ENCODE measurements at places on chromosomes 1 and 21. TPM values are rescaled to one million over a fixed set of nuclear protein-coding genes. Genes with fewer than 3 reads are reported as not detected.

IL10 gene
- total RNA-seq, result 0.76 TPM

SPRR2E gene
- not detected for total RNA-seq

LGR6 gene
- total RNA-seq, result 0.13 TPM

BRINP3 gene
- not detected for total RNA-seq

GPR25 gene
- total RNA-seq, result 18.3 TPM

DNASE2B gene
- total RNA-seq, result not detected

PIGR gene
- total RNA-seq, result not detected

TSEN15 gene
- total RNA-seq, result 19.6 TPM

USF1 gene
- total RNA-seq, result 85.4 TPM

PRKAA2 gene
- total RNA-seq, result not detected

- peak overlapping the region; percentile 100 for H3K27ac ChIP-seq
- H3K36me3 ChIP-seq, result peaks cover 5% of the 10 kb centered on the region
- H3K27me3 ChIP-seq, result no peaks in the 10 kb centered on the region
Measured at GRCh38 chr1:26784886-26785285, 2.9 kb upstream of the PIGV start.

- H3K27me3 ChIP-seq, result peaks cover 38% of the 10 kb centered on the region
- DNase-seq, result no peak
- H3K36me3 ChIP-seq, result no peaks in the 10 kb centered on the region
Measured at GRCh38 chr1:33235521-33235920, 20.8 kb upstream of the ZNF362 start.

DNA sequence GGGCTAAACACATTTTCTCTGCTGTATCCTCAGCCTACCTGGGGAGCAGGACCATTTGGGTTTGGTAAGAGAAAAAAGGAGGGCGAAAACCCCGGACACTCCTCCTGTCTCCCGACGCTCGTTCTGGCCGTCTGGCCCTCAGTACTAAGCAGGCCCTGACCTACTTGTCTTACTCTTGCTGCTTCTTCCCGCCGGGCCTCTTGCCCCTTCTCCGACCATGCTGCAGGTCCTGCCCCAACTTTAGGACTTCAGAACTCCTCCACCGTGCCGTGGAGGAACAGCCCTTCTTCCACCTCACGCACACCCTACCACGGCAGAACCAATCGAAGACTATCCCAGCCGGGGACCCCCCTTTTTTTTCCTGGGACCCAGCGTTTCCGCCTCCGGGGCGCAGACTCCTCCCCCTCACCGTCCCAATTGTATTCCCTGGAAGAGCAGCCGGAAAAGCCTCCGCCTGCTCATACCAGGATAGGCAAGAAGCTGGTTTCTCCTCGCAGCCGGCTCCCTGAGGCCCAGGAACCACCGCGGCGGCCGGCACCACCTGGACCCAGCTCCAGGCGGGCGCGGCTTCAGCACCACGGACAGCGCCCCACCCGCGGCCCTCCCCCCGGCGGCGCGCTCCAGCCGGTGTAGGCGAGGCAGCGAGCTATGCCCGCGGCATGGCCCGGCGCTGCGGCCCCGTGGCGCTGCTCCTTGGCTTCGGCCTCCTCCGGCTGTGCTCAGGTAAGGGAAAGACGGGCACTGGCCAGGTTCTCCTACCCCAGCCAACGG, at the start of gene CHRNB2:
TSS of gene CHRNB2 (plus strand) at position 393 of the 771 bp plus-strand sequence. CDS start at position 660, 267 bp downstream.
- H3K4me1 ChIP-seq, result peaks cover 13% of the 10 kb centered on the region
- H3K36me3 ChIP-seq, result peaks cover 2% of the 10 kb centered on the region
- H3K4me3 ChIP-seq, result peak within 1 kb of the TSS; percentile 46
- peaks cover 41% of the 10 kb centered on the region for H3K27me3 ChIP-seq

GRCh38 chr21:37551331-37551992, 184.9 kb downstream of the DYRK1A start:
- no peak overlapping the region for H3K27ac ChIP-seq
- H3K36me3 ChIP-seq, result peaks cover 6% of the 10 kb centered on the region
- DNase-seq, result no peak
- no peak overlapping the region for H3K4me3 ChIP-seq
- H3K4me1 ChIP-seq, result peaks cover 5% of the 10 kb centered on the region

DNA sequence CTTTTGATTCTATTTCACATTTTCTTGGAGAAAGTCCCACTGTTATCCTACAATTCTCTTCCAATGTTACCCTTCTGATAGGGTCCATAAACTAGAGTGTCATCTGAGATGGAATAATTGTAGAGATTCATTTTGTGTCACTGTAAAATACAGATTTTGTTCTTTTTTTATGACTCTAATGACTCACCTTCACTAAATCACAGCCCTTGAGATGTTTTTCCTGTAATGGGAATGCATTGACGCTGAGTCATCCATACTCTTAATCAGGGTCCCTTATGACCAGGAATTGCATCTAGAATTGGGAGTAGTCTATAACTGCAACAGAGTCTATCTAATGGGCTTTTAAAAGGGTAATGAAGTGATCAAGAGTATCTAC, 315.5 kb downstream of the TGFB2 start:
- no peaks in the 10 kb centered on the region for H3K4me1 ChIP-seq
- H3K36me3 ChIP-seq, result no peaks in the 10 kb centered on the region
- H3K27ac ChIP-seq, result no peak overlapping the region
- DNase-seq, result no peak
- H3K27me3 ChIP-seq, result peaks cover 4% of the 10 kb centered on the region
- H3K4me3 ChIP-seq, result no peak overlapping the region

DNA sequence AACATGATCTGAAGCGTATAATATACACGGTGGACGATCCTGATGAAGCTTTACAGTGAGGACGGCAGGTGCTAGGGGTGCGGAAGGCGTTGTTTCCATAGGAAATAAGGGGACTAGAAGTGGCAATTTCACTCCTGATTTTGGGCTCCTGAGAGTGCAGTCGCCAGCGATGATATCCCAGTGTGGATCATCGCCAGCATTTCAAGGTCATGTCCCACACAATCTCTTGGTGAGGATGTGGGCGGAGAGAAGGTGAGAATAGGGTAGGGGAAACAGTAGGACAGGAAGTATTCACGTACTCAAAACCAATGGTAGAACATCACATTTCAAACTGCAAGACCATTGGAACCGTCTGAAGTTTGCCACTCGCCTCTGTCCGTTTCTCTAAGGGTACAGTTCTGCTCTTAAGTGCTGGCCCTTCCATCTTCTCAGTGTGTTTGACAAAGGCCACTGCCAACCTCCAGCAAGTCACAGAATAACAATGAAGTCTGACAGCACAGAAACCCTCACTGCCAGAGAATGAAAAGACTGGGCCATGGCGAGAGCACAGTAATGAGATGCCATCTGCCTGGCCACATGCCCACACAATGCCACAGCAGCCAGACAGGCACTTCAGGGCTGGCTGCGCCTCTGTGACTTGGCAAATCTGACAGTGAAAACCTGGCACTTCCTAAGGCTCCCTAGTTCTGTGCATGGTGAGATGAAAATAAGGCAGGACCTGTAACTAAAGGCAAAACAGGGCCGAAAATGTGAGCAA, 27.9 kb downstream of the PCSK9 start:
- H3K4me3 ChIP-seq, result no peak overlapping the region
- H3K27ac ChIP-seq, result peak overlapping the region; percentile 62
- DNase-seq, result no peak
- peaks cover 13% of the 10 kb centered on the region for H3K4me1 ChIP-seq

DNA sequence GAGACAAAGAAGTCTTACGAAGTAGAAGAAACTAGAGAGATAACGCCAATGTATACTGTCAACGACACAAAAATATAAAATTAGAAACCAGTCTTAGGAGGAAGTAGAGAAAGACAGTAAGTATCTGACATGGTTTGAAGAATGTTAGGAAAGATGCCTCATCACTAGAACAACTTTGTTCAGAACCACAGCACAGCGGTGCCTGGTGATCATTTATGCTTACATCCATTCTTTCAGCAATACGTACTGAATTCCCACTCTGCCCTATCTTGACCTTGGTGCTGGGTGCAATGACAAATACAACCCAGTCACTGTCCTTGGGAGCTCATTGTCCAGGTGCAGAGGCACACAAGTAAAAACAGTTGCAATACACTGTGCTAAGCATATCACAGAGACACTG, 104.4 kb downstream of the TM2D1 start:
- no peak overlapping the region for H3K4me3 ChIP-seq
- peaks cover 11% of the 10 kb centered on the region for H3K27me3 ChIP-seq
- H3K27ac ChIP-seq, result no peak overlapping the region
- H3K36me3 ChIP-seq, result no peaks in the 10 kb centered on the region
- H3K4me1 ChIP-seq, result no peaks in the 10 kb centered on the region
- DNase-seq, result no peak

DNA sequence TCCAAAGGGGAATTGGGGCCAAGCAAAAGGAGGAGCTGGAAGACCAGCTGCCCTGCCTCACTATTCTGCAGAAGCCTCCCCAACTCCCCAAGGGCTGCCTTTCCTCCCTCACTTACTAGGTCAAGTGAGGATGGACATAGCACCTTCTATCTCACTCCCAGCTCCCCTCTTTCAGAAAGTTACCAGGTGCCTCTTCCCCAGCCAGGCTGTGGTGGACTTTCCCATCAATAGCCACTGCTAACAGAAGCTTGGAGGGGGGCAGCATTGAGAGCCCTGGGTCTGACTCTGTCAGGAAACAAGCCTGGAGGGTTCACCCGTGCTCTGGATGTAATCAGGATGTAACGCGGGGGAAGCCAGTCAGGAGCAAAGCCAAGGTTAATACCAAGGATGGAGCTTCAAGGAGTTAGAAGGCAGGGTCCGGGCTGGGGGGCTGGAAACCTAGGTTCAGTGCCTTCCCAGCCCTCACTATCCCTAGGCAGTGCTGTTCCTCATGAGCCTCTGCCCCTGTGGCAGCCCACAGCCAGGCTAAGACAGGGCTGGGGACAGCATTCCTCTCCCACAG, 127.8 kb upstream of the NGF start:
- H3K36me3 ChIP-seq, result no peaks in the 10 kb centered on the region
- H3K27me3 ChIP-seq, result peaks cover 10% of the 10 kb centered on the region
- H3K4me3 ChIP-seq, result no peak overlapping the region
- no peak for DNase-seq

- H3K27ac ChIP-seq, result no peak overlapping the region
- DNase-seq, result no peak
- no peak overlapping the region for H3K4me3 ChIP-seq
- peaks cover 2% of the 10 kb centered on the region for H3K4me1 ChIP-seq
- peaks cover 31% of the 10 kb centered on the region for H3K27me3 ChIP-seq
Measured at GRCh38 chr1:119542492-119542946, 35.5 kb downstream of the HSD3B1 start.

GRCh38 chr21:25568246-25568645, 39.0 kb downstream of the MRPL39 start:
- H3K27me3 ChIP-seq, result no peaks in the 10 kb centered on the region
- H3K4me1 ChIP-seq, result peaks cover 57% of the 10 kb centered on the region
- peak overlapping the region; percentile 81 for H3K4me3 ChIP-seq
- no peak for DNase-seq

- H3K4me3 ChIP-seq, result no peak overlapping the region
- no peak for DNase-seq
- peaks cover 13% of the 10 kb centered on the region for H3K4me1 ChIP-seq
- H3K27ac ChIP-seq, result peak overlapping the region; percentile 44
- H3K36me3 ChIP-seq, result peaks cover 3% of the 10 kb centered on the region
- H3K27me3 ChIP-seq, result peaks cover 6% of the 10 kb centered on the region
Measured at GRCh38 chr1:119893238-119893791, 3.0 kb downstream of the ADAM30 start.

DNA sequence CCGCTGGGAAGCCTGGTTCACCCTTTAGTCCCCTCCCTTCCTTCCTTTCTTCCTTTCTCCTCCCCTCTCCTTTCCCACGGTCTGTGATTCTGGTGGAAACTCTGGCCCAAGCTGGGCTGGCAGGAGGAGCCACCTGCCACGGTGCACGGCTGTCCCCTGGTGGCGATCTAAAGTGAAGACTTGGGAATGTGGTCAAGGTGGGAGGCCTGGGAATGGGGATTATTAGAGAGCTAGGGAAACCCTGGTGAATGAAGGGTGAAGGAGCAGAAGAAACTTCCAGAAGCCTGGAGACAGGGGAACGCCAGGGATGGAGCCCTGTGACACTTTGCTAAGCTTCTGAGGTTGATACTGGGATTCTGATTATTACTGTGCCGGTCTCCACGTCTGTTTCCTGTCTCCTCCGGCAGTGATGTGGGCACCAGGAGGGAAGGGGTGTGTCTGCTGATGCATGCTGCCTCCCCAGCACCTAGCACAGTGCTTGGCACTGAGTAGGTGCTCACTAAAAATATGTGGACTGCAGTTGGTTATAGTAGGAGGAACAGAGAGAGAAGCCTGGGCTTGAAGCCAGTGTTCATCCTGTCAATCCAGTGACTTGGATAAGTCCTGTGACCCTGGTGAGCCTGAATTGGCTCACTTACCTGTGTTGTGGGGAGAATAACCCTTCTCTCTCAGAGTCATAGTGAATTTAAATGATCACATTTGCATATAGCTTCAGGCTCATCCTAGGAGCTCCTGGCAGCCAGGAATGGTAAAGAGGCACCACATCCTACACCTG, 71.2 kb upstream of the NBPF3 start:
- peak; percentile 49 for DNase-seq
- H3K4me1 ChIP-seq, result peaks cover 11% of the 10 kb centered on the region
- no peaks in the 10 kb centered on the region for H3K36me3 ChIP-seq
- H3K4me3 ChIP-seq, result no peak overlapping the region
- H3K27me3 ChIP-seq, result no peaks in the 10 kb centered on the region

- peaks cover 2% of the 10 kb centered on the region for H3K36me3 ChIP-seq
- no peak for DNase-seq
- no peak overlapping the region for H3K4me3 ChIP-seq
- no peak overlapping the region for H3K27ac ChIP-seq
Measured at GRCh38 chr1:107291987-107292386, 151.1 kb downstream of the NTNG1 start.

- H3K4me1 ChIP-seq, result peaks cover 22% of the 10 kb centered on the region
- no peak overlapping the region for H3K27ac ChIP-seq
- no peak for DNase-seq
- peaks cover 14% of the 10 kb centered on the region for H3K36me3 ChIP-seq
- no peaks in the 10 kb centered on the region for H3K27me3 ChIP-seq
- no peak overlapping the region for H3K4me3 ChIP-seq
Measured at GRCh38 chr1:246629030-246629429, 62.8 kb downstream of the CNST start.

GRCh38 chr1:19974822-19975416, 4.5 kb downstream of the PLA2G2A start:
- H3K36me3 ChIP-seq, result peaks cover 10% of the 10 kb centered on the region
- H3K4me1 ChIP-seq, result peaks cover 7% of the 10 kb centered on the region
- no peak overlapping the region for H3K27ac ChIP-seq
- H3K27me3 ChIP-seq, result peaks cover 80% of the 10 kb centered on the region

All from T-helper 17 cell (primary cell).